ENCODE measurements at places on chromosomes 4 and X.
A peak's percentile ranks its signal among the peaks of the same experiment; 100 is the strongest.

GRCh38 chr4:125243789-125244397 lies 70.9 kb upstream of the FAT4 start:
- DNase-seq, result no peak

- DNase-seq, result no peak
Measured at GRCh38 chr4:115424852-115425251, 311.4 kb upstream of the NDST4 start.

DNA sequence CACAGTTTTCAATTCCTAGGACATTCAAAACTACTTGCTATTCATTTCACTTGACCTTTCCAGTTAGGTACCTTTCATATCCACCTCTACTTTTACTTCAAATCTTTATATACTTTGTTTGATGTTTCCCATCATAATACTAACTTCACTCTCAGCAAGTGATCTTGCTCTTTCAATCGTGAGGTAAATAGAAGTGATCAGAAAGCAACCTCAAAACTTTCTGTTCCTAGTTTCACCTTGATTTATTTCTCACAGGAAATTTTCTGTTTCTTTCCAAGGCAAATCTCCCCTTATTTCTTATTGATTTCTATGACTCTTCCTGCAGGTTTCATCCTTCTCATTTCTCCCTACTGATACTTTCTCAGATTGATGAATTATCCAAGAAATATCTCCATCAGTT lies 623.5 kb downstream of the FSTL5 start:
- no peak for DNase-seq

DNA sequence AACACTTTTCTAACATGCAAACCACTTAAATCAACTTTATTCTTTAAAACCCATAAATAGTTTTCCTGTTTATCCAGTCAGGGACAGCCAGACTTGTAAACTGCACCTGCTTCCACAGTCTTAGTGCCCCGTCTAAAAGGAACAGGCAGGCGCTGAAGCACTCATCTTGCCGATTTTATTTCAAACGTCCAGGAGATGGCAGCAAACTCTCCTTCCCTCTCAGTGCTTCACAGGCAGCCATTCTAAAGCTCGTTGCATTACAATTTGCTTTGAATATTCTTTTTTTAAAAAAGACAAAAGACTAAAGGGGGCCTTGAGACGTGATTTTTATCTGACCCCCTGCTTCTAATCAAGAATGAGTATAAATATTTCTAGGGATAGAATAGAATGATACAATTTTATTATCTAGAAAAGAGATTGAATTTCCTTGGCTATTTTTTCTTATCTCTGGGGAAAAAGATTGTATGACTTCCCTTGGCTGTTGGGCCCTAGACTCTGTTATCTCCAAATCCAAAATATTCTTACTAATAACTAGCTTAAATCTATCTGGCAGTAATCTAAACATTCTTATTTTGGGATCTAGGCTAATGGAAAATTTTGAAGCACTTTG lies 93.6 kb upstream of the MYOZ2 start:
- DNase-seq, result peak; percentile 38

DNA sequence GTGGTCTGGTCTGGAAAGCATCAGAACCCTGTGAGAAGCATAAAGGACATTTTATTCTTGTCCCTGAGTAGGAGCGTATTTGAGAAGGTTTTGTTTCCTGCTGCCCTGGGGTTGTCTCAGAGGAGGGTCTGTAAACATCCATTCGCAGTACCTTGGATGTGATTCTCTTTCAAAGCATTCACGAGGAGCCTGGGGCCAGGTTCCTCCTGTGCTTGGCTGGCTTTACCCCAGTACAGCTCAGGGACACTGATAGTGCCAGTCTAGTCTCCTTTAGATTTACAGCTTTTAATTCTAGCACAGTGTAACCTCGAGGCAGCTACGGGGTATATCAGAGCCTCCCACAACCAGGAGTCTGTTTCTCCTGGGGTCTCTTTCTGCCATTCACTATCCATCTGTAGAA lies 2.7 kb downstream of the CLRN2 start:
- no peak for DNase-seq

DNA sequence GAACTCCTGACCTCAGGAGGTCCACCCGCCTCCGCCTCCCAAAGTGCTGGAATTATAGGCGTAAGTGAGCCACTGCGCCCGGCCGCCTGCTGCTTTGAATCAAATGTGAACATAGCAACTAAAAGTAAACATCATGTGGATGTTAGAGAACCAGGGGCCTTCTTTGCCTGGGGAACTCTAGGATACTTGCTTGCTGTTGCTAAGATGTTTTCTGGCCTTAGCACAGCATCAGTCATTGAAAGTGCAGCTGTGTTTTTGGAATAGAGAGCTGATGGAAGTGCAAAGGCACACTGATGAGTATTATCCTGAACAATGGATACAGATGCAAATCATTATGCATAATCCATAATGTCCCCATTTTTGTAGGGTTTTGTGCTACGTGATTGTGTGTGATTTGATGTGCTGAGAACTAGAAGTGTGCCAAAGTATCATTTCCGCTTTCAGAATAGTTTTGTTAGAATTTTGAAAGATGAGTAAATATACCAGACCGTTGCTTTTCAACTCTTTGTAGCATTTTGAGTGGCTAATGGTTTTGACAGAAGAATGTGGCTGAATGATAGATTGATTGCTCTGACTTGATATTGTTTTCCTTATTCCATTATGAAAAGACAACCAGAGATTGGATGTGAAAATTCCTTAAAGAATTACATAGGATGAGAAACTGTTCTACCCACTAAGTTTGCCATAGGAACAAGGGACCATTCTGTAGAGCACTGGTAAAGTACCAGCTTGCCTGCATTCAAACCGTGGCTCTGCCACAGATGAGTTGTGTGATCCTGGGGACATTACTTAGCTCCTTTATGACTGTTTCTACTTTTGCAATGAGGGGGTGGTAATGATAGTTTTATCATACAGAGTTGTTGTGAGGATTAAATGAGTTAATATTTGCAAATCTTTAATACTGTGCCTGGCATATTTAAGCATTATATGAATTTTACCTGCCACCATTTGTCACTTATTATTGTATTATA lies 74.7 kb downstream of the REPS2 start:
- no peak for DNase-seq

GRCh38 chr4:120156120-120156718 lies 89.6 kb upstream of the MAD2L1 start:
- peak; percentile 37 for DNase-seq

DNA sequence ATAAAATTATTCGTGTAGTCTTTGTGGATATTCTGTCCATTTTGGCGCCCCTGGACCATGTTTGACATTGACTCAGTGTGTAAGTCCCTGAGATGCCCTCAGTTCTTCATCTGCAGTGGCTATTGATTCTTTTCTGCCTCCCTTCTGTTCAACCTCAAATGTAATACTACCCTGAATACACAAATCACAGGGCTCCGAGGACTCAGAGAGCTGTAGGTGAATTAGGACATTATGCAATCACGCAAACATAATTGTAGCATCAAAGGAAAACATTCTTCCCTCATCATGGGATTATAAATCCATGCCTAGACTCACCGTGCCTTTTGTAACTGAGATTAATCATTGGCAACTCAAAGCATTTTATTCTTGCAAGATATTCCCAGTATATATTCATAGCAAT lies 161.4 kb upstream of the PACRGL start:
- DNase-seq, result no peak

GRCh38 chrX:120795301-120795700 lies 80.4 kb downstream of the CT47B1 start:
- no peak for DNase-seq

DNA sequence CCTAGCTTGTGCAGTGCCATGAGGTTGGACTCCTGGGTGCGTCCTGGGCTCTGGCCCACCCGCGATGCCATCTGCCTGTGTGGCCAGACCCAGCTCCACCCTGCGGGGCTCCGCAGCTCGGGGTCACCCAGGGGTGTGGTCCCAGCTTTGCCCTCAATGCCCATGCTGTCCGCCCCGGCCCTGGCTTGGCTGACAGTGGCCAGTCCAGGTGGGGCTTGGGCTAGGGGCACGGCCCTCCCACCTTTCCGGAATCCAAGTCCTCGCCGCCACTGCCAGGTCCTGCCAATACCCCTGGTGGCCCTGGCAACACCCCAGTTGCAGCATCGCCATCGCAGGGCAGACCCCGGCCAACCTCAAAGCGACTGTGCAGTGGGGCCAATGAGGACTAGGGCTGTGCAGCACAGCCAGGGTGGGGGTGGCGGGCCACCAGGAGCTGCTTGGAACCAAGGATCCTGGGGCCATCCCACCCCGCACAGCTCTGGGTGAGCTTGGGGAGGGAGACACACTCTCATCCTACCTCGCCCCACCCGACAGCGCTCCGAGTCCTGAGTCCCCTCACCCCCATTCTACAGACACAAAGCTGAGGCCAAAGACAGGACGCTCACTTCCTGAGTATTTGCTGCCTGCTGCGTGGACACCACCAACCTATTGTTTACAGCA lies 80.9 kb downstream of the ZNF718 start:
- DNase-seq, result no peak

DNA sequence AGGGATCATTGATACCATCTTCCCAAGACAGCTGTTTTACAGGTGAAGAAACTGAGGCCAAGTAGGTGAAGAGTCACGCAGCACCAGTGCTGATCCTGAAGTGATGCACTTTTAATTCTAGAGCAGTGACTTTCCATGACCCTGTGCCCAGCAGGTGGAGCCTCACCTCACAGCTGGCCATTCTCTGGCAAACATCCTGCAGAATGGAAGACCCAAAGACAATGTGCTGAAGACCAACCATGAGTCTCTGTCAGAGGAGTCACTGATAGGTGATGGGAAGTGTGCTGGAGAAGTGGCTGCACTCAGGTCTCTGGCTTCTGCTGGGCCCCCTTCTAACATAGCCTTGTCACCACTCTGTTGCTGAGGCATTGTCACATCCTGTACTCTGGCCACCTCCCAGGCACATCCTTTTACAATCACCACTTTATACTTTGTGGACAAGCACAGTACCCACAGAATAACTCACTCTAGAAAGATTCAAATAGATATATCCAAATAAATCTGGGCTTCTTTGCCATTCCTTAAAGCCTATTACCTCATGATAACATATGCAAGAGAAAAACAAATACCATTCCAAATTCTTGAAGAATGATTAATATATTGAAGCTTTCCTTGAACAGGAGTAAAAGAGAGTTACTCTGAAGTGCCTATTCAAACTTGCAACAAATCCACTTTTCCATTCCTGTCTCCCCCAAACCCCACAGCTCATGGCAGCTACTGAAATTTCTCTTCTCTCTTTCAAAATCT lies 64.1 kb upstream of the SCOC start:
- no peak for DNase-seq

GRCh38 chr4:83281307-83281706 lies 3.3 kb downstream of the COQ2 start:
- no peak for DNase-seq

- DNase-seq, result no peak
Measured at GRCh38 chr4:112881842-112882241, 167.6 kb upstream of the ANK2 start.

DNA sequence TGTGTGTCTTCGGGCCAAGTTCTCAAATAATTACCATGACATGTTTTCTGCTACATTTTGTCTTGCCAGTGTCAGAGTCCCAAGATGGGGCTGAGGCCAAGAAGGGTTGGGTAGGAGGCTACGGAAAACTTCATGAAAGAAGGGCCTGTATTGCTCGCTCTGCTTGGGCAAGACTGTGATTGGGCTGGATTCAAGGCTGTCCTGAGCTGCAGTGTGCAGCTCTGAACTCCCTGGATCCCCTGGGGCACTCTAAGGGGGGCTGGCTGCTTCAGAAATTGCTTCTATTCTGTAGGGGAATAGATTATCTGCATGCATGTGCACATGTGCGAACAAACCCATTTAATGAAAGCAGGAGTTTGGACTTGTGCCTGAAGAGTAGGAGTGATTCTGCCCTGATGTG lies 13.6 kb downstream of the TSPAN6 start:
- no peak for DNase-seq

DNA sequence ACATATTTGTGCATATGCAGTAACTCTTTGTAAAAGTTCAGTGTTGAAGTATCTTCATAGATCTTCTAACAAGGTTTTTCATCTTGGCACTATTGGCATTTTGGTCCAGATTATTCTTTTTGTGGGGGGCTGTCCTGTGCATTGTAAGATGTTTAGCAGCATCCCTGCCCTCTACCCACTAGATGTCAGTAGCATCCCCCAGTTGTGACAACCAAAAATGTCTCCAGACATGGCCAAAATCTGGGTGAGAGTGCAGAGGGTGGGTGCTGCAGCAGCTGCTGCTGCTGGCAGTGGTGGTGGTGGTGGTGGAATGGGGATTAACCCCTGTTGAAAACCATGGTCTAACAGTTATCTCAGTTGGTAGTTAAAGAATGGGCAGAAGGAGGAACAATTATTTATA lies 370.0 kb downstream of the GPAT3 start:
- DNase-seq, result no peak

DNA sequence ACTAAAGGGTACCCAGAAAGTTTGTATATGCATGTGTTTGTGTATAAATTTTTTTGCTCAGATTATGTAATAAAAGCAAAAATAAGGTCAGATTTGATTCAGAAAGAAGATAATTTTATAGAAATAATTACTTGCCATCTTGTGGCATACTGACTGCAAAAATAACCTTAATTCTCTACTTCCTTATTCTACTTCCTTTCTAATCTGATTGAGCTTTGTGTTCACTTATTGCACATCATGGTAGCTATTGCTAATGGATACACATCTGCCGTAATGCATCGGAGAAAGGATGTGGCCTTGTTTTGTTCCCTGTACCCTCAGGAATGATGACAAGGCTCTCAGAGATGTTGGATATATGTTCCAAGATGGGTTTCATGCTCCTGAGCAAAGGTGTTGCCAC lies 10.5 kb upstream of the GNPDA2 start:
- no peak for DNase-seq

- DNase-seq, result no peak
Measured at GRCh38 chr4:3740256-3740655, 25.9 kb upstream of the ADRA2C start.

DNA sequence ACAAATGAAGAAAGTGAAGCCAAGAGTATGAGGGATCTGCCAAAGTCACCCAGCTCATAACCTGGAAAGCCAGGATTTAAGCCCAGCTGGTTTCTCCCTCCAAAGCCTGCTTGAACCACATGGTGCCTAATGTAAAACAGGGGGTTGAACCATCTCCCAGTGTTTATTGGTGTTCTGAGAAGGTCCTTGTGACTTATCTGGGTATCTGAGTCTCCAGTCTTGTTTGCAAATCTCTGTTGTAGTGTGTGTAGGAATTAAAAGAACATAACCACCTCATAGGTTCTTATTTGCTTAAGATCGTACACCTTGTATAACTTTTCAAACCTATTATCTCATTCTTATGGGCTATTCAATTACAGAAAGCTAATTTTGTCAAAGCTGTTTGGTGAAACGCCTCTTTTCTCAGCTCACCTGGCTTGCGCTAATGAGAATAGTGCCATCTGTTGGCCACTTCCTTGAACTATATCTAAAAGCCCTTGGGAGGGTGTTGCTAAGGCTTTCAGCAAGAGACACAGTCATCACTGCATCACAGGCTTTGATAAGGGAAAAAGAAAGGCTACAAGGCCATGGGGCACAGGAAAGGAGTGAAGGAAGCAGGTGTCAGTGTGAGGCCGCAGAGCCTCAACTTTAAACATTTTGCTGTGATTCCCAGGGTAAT lies 34.0 kb downstream of the ETDB start:
- no peak for DNase-seq

GRCh38 chrX:9188117-9188516 lies 154.2 kb upstream of the FAM9B start:
- DNase-seq, result no peak
